ENCODE measurements at places on chromosomes 7 and 10.

- no peak for DNase-seq
Observed at GRCh38 chr10:81546243-81546642, 328.8 kb upstream of the NRG3 start.

GRCh38 chr7:70093205-70093904, 495.1 kb downstream of the AUTS2 start:
- no peak for DNase-seq

DNA sequence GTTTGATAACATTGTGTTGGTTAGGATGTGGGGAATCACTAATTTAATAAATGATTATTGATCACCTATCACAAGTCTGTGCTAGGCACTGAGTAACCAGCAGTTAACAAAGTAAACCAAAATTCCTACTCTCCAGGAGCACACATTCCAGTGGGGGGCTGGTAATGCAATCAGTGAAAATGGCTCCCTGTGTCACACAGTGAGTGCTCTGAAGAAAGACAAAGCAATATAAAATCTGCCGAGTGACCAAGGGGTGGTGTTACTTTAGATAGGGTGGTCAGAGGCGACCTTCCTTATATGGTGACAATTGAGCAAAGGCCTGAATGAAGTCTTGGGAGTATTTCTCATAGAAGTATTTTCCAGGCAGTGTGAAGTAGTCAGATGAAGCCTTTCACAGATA, 13.6 kb upstream of the SMC3 start:
- DNase-seq, result no peak

DNA sequence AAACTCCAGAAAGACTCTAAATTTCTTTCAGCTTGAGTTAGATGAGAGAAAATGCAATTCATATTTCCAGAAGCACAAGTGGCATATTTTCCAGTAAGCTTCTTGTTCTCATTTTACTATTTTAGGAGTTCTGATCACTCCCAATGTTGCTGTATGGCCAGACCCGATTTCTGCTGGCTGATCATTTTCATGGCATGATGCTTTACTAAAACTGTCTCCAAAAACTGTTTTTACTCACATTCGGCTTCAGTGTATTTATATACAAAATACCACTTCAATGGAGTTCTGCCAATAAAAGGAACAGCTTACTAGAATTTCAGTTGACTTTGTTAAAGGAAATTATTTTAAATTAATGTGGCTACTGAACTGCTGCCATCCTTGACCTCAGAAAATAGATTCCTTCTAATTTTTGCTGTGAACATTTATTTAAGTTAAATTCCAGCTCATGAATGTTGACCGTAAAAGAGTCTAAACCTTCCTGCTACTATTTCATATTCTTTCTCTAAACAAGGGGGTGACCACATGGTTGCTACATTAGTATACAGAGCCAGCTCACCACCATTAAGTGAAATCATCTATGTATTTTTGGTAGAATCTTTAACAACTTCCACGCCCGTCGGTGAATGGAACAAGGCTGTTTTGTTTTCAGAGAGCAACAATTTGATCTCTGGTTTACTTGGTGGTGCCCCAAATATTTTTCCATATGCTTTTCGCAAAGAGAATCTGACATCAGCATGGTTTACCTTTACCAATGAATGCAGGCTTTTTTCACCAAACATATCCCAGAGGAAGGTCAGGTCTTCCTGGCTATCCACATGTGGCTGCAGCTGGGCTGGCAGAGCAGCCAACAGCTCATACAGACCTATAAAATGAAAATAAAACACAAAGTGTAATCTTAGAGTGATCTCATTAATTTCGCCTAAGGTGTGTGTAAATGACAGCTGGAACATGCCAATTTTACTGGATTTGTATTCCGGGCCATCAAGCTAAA, 101.2 kb downstream of the MPP7 start:
- DNase-seq, result no peak

DNA sequence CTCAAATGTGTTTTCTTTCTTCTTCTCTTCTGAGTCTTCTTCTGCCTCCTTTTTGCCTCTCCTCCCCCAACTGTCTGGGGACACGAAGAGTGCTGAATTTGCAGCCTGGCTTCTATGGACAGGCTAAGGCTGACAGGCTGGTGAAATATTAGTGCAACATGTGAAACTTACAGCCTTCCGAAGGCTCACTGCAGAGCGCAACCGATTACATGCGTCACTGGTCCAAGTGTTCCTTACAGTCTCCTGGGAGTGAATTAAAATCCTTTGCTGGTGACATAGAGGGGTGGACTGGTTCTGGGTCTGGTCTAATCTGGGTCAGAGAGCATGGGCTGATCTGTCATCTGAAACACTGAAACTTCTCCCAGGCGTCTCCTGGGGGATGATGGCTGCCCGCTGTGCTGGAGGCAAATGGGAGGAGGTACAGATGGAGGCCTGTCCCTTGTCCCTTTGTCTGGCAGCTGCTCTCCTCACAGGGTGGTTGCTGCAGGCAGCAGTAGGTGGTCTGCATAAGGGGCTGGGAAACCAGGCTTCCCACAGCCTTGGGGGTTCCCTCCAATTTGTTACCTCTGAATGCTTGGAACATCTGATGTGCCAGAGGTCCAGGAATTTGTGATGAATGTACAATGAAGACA, 143.8 kb upstream of the BMPER start:
- DNase-seq, result no peak

DNA sequence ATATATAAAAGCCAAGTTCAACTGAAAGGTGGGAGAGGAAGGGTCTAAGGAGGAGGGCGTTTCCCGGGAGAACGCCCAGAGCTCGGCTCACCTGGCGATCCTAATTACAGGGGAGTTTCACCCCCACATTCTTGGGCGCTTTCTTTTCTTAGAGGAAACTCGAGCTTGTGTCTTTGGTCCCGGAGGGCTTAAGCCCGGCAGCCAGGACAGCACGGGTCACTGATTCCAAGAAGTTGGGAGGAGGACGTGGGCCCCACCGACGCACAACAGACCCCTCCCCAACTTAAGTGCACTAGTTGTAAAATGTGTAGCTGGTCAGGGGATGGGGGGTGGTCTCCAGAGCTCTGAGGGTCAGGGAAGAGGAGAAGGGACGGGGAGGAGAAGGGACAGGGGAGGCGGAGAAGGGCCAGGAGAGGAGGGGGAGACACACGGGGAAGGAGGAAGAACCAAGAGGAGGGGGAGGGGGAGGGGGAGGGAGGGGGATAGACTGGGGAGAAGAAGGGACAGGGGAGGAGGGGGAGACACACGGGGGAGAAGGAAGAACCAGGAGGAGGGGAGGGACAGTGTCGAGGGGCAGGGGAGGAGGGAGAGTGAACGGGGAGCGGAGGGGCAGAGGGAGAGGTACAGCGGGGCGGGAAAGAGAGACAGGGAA, 874 bp downstream of the BAIAP2L1 start:
- peak; percentile 16 for DNase-seq

- peak; percentile 79 for DNase-seq
Observed at GRCh38 chr10:29304264-29304994, 15.6 kb downstream of the LYZL1 start.

DNA sequence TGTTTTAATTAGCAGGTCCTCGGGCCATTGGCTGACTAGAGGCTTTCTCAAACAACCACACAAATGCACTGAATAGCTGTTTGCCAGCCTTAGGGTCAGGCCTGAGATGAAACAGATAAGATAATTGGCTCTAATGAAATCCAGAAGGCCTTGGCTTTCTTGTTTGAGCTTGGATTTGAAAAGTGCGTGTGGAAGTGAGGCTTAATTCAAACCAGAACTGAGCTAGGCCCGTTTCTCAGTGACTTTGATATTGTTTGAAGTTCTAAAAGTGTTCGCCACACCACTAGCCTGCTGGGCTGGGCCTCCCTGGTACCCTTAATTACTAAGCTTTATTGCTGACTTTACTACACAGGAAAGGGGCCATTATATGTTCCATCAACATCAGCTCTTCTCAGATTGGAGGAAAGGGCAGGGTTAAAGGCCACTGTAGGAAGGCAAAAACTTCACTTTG, 270.6 kb downstream of the TWIST1 start:
- DNase-seq, result no peak

- DNase-seq, result no peak
Observed at GRCh38 chr10:119125942-119126341, 22.0 kb downstream of the DENND10 start.

DNA sequence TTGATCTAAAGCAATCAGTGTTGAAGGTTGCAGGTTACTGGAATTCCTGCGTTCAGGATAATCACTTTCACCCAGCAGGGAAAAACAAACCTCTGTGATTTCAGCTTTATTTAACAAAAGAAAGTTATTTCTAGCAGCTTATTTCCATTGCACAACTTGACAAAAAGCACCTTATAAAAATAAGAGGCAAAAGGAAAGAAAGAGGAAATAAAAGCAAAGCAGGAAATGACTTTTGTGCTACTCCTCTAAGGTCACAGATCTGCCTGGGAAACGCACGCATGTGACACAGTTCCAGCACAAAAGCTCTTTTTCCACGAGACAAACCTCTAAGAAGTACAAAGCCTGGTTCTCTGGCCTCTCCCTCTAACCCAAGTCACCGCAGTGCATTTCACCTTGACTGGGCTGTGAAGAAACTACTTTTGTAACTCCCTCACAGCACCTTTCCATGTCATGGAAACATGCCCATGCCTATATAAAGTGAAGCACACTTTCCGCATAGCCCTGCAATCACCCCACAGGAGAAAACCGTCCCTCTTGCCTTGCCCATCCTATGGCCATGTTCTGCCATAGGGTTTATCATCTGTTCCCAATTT, 870 bp downstream of the ANK3 start:
- peak; percentile 18 for DNase-seq

- DNase-seq, result no peak
Observed at GRCh38 chr7:15651693-15652092, 34.8 kb downstream of the MEOX2 start.

- DNase-seq, result peak; percentile 64
Observed at GRCh38 chr7:92768501-92769393, 67.6 kb downstream of the CDK6 start.

DNA sequence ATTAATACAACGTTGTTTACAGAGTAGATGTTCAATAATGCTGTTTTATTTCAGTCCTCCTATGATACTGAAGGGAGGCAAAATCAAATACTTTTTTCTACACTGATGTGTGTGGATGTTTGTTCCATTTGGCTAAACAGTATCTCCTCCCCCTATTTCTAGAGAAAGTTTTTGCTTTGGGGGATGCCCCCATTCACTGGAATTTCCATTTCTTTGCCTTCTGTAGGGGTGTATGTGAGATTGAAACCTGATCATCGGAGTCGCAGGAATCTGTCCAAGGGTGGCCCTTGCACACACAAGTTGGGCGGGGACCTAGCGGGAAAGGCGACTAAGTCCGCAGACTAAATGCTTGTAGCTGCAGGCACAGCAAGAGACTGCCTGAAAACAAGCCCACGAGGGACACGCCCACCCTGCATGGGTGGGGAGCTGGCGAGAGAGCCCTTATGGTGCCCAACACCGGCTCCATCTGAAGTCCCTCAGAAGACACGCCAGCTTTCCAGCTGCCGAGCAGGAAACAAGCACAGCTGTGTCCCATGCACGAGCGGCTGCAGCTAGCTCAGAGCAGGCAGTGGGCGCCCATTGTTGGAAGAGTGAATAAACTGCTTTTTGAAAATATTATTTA, 58.0 kb downstream of the ESYT2 start:
- no peak for DNase-seq

GRCh38 chr7:80779456-80779855, 139.4 kb downstream of the SEMA3C start:
- no peak for DNase-seq

- DNase-seq, result no peak
Observed at GRCh38 chr10:635088-635861, 54.2 kb downstream of the DIP2C start.

GRCh38 chr7:44258865-44259546, 58.2 kb downstream of the YKT6 start:
- DNase-seq, result no peak

DNA sequence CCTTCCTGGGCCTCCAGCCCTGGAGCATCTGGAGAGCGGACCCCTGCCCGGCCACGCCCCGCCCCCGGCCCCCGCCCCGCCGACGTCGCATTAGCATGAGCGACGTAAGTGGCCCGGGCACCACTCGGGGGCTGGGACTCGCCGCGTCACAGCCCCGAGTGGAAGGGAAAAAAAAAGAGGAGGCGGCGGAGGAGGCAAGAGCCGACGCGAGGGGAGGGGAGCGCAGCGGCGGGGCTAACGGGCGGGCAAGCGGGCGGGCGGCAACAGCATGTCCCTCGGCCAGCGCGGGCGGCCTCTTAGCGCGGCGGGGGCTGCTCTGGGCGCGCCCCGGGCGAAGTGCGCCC, at the start of gene SLC18A3:
Gene SLC18A3, plus strand, starts transcription at position 197 of the 344 bp plus-strand sequence. CDS start 431 bp downstream, outside the sequence.
- no peak for DNase-seq

DNA sequence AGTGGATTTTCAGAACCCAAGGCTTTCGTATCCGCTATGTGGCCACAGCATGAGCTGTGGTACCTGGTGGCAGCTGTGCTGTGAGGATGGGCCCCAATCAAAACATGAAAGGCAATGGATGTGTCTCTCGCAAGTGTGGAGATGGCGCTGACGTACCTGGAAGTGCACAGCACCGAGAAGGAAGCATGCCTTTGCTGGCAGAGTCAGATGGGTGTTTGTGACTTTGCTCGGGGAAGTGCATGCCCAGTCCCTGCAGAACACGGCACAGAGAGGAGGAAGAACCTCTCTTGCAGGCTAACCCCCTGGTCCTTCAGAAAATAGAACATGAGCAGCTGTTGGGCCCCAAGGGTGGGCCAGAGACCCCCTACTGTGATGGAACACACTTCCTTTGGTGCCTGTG, 654.1 kb upstream of the ZWINT start:
- no peak for DNase-seq

GRCh38 chr7:74501298-74501697, 47.6 kb downstream of the GTF2IRD1 start:
- DNase-seq, result no peak

DNA sequence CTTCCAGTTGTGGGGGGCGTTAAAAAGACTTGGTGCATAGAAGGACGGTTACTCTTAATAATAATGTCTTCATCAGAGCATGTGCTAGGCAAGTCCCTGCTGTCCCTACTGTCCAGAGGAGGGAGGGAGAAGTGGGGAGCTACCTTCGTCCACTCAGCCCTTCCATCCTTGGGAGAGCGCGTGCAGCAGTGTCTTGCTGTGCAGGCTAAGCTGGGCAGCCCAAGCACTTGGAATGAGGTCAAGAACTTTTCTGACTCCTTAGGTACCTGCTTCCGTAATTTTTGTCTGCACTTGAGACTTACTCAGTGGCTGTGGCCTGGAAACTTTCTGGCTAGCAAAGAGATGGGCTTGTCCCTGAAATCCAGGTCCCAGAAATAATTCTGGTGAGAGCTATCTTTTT, 265.9 kb upstream of the SORCS1 start:
- DNase-seq, result no peak

- peak; percentile 10 for DNase-seq
Observed at GRCh38 chr7:115707258-115708012, 323.1 kb downstream of the TFEC start.

DNA sequence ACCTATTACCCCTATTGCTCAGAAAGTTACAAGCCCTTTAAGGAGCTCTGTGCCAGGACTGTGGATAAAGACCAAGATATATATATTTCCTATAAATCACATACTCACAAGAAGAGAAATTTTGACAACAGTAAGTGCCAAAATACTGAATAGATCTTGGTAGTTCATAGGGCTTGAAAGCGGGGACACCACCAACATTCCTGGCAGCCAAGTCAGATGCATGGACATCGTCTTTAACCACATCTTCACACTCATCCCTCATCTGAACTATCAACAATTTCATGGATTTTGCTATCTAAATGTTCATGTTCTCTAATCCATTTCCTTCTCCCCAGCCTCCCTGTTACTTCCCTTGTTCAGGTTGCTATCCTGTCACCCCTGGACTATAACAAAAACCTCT, 67.5 kb upstream of the LRRC17 start:
- no peak for DNase-seq

- DNase-seq, result no peak
Observed at GRCh38 chr7:1401011-1401410, 58.3 kb downstream of the MICALL2 start.

Data from cardiac fibroblast (primary cell).